ENCODE measurements at places on chromosomes 4 and X. TPM values are rescaled to one million over a fixed set of nuclear protein-coding genes. Genes with fewer than 3 reads are reported as not detected.
A peak's percentile ranks its signal among the peaks of the same experiment; 100 is the strongest.

GAGE12H gene
- total RNA-seq: not detected

PRAF2 gene
- 8.7 TPM for total RNA-seq

GAGE12G gene
- not detected for total RNA-seq

PGAM4 gene
- not detected for total RNA-seq

GLUD2 gene
- 1.5 TPM for total RNA-seq

CSAG3 gene
- not detected for total RNA-seq

GABRA4 gene
- total RNA-seq: 33.7 TPM

- no peak overlapping the region for H3K4me3 ChIP-seq
Observed at GRCh38 chr4:145103496-145103895, 5.4 kb downstream of the ABCE1 start.

- no peaks in the 10 kb centered on the region for H3K27me3 ChIP-seq
- no peaks in the 10 kb centered on the region for H3K4me1 ChIP-seq
- DNase-seq: no peak
- no peaks in the 10 kb centered on the region for H3K36me3 ChIP-seq
Observed at GRCh38 chr4:172202480-172203076, 389.4 kb downstream of the GALNTL6 start.

GRCh38 chrX:135275973-135276372 lies 24.1 kb downstream of the ETDA start:
- no peak overlapping the region for H3K27ac ChIP-seq
- DNase-seq: no peak
- no peak overlapping the region for H3K4me3 ChIP-seq
- no peaks in the 10 kb centered on the region for H3K4me1 ChIP-seq

DNA sequence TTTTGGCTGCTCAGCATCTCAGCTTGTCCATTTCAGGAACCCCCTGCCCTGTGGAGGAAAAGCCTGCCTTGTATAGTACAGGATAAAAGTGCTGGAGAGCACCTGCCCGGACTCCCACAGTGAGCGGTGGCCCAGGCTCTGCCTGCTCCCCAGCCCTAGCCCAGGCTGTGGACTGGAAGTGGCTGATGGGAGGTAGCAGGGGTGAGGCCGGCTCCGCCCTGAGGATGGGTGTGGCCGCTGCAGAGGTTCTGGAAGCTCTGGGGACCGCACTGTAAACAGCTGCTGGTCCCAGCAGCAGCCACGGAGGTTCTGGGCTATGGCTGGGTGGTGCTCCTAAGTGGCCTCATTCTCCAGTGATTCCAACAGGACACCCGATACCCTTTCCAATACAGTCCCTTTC lies 56.6 kb upstream of the HELT start:
- no peaks in the 10 kb centered on the region for H3K27me3 ChIP-seq
- H3K4me1 ChIP-seq: peaks cover 20% of the 10 kb centered on the region
- H3K4me3 ChIP-seq: no peak overlapping the region
- H3K27ac ChIP-seq: no peak overlapping the region
- no peaks in the 10 kb centered on the region for H3K36me3 ChIP-seq
- DNase-seq: no peak

GRCh38 chrX:13013363-13014110 lies 30.9 kb downstream of the FAM9C start:
- H3K27me3 ChIP-seq: no peaks in the 10 kb centered on the region
- no peak overlapping the region for H3K4me3 ChIP-seq
- peak overlapping the region; percentile 64 for H3K27ac ChIP-seq
- DNase-seq: no peak

GRCh38 chr4:145829629-145830395 lies 108.8 kb downstream of the ZNF827 start:
- H3K36me3 ChIP-seq: peaks cover 10% of the 10 kb centered on the region
- no peaks in the 10 kb centered on the region for H3K27me3 ChIP-seq
- H3K4me1 ChIP-seq: peaks cover 15% of the 10 kb centered on the region

- H3K4me1 ChIP-seq: no peaks in the 10 kb centered on the region
- DNase-seq: no peak
- H3K27ac ChIP-seq: no peak overlapping the region
- no peaks in the 10 kb centered on the region for H3K27me3 ChIP-seq
Observed at GRCh38 chrX:24264383-24264782, 49.5 kb downstream of the SUPT20HL2 start.

DNA sequence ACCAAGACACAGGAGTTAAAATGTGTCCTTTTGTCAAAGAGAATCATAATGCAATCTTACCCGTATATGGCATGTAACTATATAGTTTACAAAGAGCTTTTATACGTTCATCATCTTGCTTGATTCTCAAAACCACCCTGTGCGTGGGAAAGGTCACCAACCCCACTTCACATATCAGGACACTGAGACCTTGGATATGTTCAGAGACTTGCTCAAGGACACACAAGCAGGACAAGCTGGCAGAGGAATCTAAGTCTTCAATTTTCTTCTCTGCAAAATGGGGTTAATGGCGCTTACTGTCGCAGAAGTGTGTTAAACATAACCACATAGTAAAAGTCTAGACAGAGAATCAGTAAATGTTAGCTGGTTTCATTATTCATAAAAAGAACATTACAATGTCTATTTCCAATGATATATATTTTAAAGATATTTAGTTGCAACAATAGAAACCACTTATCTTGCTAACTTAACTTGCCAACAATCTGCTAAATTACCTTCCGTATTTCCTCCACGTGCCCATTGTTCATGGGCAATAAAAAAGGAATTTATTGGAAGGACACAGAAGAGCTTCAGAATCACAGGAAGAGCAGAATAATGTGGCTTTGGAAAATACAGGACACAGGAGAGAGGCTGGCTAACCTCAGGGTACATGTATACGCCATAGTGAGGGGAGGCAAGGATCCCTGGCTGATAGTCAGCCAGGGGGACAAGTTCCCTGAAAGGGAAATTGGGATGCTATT lies 64.6 kb upstream of the TAPT1 start:
- H3K4me1 ChIP-seq: peaks cover 9% of the 10 kb centered on the region
- no peak overlapping the region for H3K27ac ChIP-seq
- H3K4me3 ChIP-seq: no peak overlapping the region
- no peaks in the 10 kb centered on the region for H3K36me3 ChIP-seq
- peaks cover 16% of the 10 kb centered on the region for H3K27me3 ChIP-seq

DNA sequence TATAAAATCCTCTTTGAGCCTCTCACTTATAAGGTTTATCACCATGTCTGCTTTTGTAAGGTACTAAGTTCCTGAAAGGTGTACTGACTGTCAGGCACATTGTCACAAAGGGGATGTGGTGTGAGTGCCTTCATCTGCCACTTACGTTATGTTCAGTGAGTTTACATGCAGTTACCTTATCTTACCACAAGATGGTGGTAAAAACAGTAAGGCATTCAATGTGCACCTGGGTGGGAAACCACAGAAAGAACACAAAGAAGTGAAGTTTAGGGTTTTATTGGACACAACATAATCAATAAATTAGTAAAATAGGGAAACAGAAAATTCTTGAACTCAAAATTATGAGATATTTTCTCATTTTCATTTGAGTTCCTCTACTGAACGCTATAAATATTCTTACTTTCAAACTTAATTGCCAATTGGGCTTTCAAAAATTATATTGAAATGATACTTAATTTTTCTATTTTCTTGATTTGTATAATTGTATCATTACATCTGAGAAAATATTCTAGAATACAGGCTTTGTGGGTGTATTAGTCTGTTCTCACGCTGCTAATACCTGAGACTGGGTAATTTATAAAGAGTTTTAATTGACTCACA lies 650.8 kb downstream of the PCDH7 start:
- H3K27me3 ChIP-seq: no peaks in the 10 kb centered on the region
- H3K4me1 ChIP-seq: no peaks in the 10 kb centered on the region
- DNase-seq: no peak

DNA sequence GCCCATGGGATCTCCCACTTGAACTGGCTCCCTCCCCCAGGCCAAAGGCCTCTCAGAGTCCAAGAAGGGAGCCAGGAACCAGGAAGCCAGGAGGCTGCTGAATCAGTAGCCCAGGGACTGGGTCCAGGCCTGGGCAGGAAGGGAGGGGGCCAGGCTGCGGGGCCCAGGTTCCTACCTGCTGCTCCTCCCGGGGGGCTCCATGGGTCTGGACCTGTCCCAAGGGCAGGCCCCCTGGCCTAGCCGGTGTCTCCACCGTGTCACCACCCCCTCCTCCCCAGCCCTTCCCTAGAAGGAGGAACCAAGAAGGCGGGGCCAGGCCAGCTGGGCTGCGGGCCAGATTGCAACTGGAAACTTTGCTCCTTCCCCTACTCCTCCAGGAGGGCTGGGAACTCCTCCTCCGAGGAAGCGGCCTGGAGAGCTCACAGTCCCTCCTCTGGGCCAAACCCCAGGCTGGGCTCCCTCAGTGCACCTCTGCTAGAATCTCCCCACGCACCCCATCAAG lies at the start of gene IQSEC2:
IQSEC2 (minus strand) TSS at position 264 of the 502 bp plus-strand sequence.
- DNase-seq: peak; percentile 85
- H3K36me3 ChIP-seq: no peaks in the 10 kb centered on the region
- H3K27ac ChIP-seq: peak within 1 kb of the TSS; percentile 83
- peaks cover 47% of the 10 kb centered on the region for H3K4me1 ChIP-seq

- H3K4me1 ChIP-seq: peaks cover 28% of the 10 kb centered on the region
- no peak overlapping the region for H3K4me3 ChIP-seq
- no peak for DNase-seq
- H3K27ac ChIP-seq: no peak overlapping the region
Observed at GRCh38 chr4:48602222-48602621, 112.2 kb downstream of the ZAR1 start.

DNA sequence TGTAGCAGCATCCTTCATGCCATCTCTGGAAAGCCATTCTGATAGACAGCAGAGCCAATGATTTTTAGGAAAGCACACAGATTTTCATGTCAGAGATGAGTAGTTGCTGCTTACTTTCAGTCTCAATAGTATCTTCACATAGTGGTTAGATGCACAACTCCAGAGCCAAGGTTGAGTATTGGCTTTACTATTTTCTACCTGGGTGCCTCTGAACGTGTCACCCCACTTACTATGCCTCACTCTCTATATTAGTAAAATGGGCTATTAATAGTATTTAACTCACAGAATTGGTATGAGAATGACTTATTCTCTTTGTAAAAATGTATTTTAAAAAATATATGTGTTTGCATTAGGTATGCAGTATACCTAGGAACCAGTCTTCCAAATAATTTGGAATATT lies 108.8 kb upstream of the STIM2 start:
- H3K4me3 ChIP-seq: no peak overlapping the region
- DNase-seq: no peak
- peaks cover 23% of the 10 kb centered on the region for H3K4me1 ChIP-seq
- H3K36me3 ChIP-seq: peaks cover 25% of the 10 kb centered on the region
- H3K27me3 ChIP-seq: no peaks in the 10 kb centered on the region

DNA sequence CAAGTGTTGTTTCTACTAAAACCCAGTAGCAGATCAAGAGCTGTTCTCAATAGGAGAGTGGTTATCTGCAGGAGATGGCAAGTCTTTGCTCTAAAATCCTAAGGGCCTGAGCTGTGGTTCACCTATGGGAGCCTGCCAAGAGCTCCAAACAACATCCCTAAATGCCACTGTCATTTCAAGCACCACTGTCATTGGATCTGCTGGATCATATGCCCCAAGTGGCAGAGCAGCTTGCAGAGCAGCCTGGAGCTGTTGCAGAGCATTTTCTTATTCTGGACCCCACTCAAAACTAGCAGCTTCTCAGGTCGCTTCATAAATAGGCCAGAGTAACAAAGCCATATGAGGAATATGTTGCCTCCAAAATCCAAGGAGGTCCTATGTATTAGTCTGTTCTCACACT lies 59.6 kb downstream of the KANTR start:
- H3K4me3 ChIP-seq: no peak overlapping the region
- no peaks in the 10 kb centered on the region for H3K4me1 ChIP-seq
- DNase-seq: no peak
- H3K36me3 ChIP-seq: no peaks in the 10 kb centered on the region
- H3K27me3 ChIP-seq: no peaks in the 10 kb centered on the region
- no peak overlapping the region for H3K27ac ChIP-seq

GRCh38 chrX:37846934-37847732 lies at the start of gene DYNLT3:
Gene DYNLT3, minus strand, starts transcription at chrX:37847571. Its CDS starts 61 bp downstream, at chrX:37847510.
- no peaks in the 10 kb centered on the region for H3K27me3 ChIP-seq
- peaks cover 13% of the 10 kb centered on the region for H3K4me1 ChIP-seq
- H3K27ac ChIP-seq: peak within 1 kb of the TSS; percentile 84

GRCh38 chr4:1199556-1200331 lies 27.4 kb upstream of the SPON2 start:
- H3K36me3 ChIP-seq: no peaks in the 10 kb centered on the region
- peak overlapping the region; percentile 76 for H3K27ac ChIP-seq
- peaks cover 33% of the 10 kb centered on the region for H3K4me1 ChIP-seq
- no peak for DNase-seq

DNA sequence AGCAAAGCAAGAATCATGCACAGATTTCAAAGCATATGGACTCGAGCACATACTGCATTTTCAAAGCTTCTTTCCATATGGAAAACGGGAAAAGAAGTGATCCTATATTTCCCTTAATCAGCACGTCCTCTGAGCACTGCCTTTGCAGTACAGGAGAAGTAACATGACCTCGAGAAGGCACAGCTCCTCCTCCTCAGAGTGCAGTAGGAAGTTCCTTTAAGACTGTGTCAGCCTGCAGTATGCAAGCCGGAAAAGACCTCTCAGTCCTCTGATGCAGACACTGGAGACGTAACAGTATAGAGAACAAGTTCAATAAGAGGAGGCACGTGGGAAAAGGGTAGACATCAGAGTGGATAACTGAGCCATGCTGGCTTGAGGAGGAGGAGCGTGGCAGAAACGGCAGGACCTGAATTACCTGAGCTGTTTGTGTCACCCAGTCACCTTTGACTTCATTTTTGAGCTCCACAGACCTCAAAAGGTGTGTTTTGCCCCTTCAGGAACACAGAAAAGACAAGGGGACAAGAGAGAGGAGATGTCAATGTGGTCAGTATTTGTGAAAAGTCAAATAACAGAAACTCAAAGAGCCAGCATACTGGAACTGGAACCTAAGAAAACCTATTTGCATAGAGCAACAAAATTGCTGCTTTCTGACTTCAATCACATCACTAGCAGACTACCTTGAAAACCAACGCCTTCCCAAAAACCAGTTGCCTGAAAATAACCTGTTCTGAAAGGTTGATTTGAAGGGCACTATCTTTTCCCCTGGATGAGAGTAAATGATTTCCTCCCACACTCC lies 20.8 kb downstream of the IRF2 start:
- H3K36me3 ChIP-seq: peaks cover 5% of the 10 kb centered on the region
- H3K4me1 ChIP-seq: peaks cover 97% of the 10 kb centered on the region
- H3K27me3 ChIP-seq: no peaks in the 10 kb centered on the region

DNA sequence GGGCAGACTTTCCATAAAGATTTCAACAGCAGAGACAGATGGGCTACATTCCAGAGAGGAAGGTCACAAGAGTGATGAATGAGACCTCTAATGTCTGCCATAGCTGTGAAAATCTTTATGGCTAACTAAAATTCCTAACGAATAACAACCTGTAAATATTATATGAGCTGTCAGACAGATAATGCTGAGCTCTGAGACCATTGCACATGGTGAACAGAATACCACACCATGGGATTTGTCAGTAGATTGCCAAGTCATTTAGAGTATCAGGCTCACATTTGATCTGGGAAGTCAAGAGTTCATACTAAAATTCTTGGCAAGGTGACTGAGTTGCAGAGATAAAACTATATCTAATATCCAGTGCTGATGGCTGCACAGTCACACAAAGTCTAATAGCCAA lies 259.2 kb upstream of the FTHL17 start:
- H3K27ac ChIP-seq: peak overlapping the region; percentile 58
- no peaks in the 10 kb centered on the region for H3K4me1 ChIP-seq
- DNase-seq: no peak
- no peak overlapping the region for H3K4me3 ChIP-seq

- H3K27me3 ChIP-seq: no peaks in the 10 kb centered on the region
- no peak overlapping the region for H3K4me3 ChIP-seq
- no peak for DNase-seq
- H3K27ac ChIP-seq: no peak overlapping the region
- peaks cover 52% of the 10 kb centered on the region for H3K36me3 ChIP-seq
Observed at GRCh38 chrX:30835373-30835772, 53.7 kb downstream of the TAB3 start.

All from left ventricle myocardium inferior (tissue), 1 donor.